Natural killer cell (primary cell): ENCODE measurements at places on chromosomes 1 and 21. TPM values are rescaled to one million over a fixed set of nuclear protein-coding genes. Genes with fewer than 3 reads are reported as not detected.

TNFRSF18 gene
- 40.3 TPM for total RNA-seq

FMOD gene
- not detected for total RNA-seq

TTC22 gene
- 26.5 TPM for total RNA-seq

GRCh38 chr1:231642618-231643017, 16.0 kb downstream of the DISC1 start:
- no peak for DNase-seq
- H3K27ac ChIP-seq: no peak overlapping the region
- H3K27me3 ChIP-seq: no peaks in the 10 kb centered on the region
- no peaks in the 10 kb centered on the region for H3K36me3 ChIP-seq

DNA sequence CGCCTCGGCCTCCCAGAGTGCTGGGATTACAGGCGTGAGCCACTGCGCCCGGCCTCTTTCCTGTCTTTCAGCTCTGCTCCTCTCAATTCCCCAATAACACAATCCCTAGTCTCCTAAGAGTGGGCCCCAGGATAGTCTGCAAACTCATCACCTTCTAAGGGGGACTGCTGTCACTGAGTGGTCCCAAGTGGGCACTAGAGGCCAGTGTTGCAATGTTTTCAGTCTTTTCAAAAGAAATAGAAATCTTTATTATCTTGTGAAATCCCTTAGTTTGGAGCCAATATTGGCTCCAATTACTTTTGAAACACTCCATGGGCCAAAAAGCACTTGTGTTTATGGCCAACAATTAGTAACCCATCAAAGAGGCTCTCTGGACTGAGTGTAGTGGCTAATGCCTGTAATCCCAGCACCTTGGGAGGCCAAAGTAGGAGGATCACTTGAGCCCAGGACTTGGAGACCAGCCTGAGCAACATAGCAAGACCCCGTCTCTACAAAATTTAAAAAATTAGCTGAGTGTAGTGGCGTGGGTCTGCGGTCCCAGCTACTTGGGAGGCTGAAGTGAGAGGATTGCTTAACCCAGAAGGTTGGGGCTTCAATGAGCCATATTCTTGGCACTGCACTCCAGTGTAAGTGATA, 28.6 kb upstream of the ZNF697 start:
- DNase-seq: no peak
